Frontal cortex (tissue), 4 donors: ENCODE measurements at places on chromosomes 13 and 19.

GRCh38 chr19:53865918-53866864 lies 1.5 kb upstream of the MYADM start:
- DNase-seq = peak; percentile 80

GRCh38 chr19:4568886-4569285 lies 9.4 kb upstream of the SEMA6B start:
- no peak for DNase-seq

- DNase-seq = no peak
These were observed 45.6 kb upstream of the RAP2A start for GRCh38 chr13:97388373-97388772.

GRCh38 chr13:41633776-41634175 lies 176.4 kb downstream of the RGCC start:
- no peak for DNase-seq

- DNase-seq = no peak
These were observed 1033.5 kb upstream of the SLC10A2 start for GRCh38 chr13:104099750-104100149.

DNA sequence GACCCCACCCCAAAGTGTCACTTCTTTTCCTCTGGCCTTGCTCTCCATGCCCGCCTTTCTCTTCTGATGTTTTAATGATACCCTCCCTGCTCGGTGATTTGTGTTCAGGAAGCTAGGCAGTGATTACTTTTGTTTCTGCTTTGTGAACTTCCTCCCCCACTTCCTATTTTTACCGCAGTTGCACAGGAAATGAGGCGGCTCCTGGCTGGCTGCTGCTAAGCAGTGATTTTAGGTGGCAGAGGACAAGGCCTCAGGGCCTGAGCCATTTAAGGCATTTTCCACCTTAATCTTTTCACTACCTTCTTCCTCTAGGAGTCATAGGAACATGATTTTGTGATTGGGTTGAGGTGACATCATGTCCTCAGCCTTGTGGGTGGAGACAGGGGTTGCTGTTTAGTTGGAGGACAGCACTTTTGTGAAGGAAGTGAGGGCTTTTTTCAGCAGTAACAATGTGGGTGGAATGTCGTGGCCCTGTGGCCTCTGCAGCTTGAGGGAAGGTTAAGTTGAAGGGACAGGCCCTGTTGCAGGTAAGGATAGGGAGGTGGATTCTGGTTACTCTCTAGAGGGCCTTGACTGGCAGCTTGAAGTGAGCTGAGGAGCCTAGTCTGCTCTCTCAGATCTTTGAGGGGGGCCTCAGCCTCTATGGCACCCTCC lies 15.7 kb downstream of the GARRE1 start:
- no peak for DNase-seq

- DNase-seq = peak; percentile 71
These were observed 2.5 kb downstream of the ICAM5 start for GRCh38 chr19:10292206-10292788.

DNA sequence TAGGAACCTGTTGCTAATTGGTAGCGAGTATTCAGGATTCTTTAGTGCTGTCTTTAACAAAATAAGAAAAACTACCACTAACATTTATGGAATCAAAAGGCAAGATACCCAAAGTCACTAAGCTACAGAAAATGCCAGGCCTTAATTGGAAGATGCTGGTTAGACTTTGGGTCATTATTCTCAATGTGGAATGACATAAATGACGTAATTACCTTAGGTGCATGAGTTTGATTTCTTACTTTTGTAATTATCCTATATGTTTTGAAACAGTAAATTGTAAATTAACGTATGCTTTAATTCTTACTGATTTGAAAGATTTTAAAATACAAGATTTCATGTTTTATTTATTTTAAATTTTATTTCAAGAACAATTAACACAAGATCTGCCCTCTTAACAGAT lies 25.0 kb downstream of the SGCG start:
- no peak for DNase-seq

DNA sequence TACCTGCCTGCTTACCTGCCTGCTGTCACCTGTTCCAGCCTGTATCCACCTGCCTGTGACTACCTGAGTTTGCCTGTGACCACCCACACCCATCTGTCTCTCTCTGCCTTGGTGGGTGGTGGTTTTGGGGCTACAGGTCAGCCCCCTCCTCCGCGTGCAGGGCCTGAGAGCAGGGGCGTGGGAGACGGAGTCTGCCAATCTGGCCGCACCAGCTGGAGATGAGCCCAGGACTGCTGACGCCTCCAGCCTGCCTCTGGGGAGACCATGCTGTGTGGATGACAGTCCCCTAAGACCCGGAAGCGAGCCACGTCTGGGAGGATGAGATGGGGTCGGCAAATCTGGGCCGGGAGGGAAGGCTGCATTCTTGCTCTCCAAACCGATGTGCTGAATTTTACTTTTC lies 15.9 kb upstream of the KCTD15 start:
- DNase-seq = no peak

- no peak for DNase-seq
These were observed 8.7 kb downstream of the BRD4 start for GRCh38 chr19:15323496-15324235.
